Activated T-helper 9 cell treated with anti-CD3 and anti-CD28 coated beads, Interleukin-2, amount 50 U/mL, for 16 hours (primary cell): ENCODE measurements at places on chromosomes 6 and 20.

DNA sequence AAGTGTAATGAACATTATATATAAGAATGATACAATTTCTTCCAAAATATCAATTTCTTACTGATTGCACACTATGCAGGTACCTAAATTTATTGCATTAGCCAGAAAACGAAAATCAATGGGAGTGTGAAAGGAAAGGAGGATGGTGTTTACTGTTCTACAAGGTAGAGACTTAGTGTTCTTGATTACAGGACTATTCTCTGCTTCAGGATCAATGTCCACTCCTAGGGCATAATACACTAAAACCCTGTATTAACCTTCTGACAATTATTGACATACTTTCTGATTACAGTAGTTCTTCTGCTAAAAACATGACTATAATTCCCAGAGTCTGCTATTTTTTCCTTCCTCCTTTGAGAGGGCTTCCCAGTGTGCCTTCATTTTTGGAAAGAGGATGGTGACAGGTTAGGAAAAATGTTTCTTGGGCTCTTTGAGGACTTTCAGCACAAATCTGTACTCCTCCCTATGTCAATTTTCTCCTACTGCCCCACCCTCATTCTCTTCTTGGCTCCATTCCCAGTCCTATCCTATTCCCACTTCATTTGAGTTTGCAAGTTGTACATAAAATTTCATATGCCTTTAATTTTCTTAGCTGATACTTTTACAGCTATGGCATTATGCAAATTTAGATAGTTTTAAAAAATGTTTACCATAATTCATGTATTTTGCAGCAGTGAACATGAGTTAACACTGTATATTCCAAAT lies 278.9 kb downstream of the CENPW start:
- DNase-seq: no peak

- DNase-seq: no peak
Observed at GRCh38 chr20:64271636-64272035, 16.1 kb downstream of the PCMTD2 start.

GRCh38 chr20:31523361-31524283 lies 9.4 kb downstream of the HM13 start:
- no peak for DNase-seq

DNA sequence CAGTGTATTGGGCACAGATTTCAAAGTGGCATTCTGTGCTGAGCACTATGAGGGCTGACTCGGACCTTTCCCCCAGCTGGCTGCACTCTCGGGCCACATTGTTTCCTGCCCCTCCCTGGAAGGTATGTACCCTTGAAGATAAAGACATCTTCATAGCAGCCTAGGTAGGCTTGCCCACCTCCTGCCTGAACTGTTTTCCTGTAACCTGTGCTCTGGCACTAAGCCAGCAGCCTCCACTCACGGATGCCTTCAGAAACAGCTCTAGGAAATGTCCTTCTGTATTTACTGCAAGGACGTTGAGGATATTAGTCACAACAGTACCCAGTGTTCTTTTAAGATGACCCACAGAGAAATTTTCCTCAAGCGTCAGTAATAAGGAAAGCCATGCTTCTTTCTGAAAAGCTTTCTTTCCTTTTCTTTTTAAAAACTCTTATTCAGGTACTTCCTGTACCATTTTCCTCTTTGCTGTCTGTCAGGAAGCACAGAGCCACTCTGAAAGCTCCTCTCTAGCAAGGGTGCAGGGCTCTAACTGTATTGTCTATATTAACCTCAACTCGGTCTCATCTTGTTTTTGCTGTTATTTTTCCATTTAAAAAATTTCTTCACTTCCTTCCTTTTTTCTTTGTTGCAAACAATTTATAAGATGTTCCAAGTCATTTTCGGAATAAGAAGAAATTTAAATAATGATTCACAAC lies 43.5 kb downstream of the TTI1 start:
- no peak for DNase-seq

DNA sequence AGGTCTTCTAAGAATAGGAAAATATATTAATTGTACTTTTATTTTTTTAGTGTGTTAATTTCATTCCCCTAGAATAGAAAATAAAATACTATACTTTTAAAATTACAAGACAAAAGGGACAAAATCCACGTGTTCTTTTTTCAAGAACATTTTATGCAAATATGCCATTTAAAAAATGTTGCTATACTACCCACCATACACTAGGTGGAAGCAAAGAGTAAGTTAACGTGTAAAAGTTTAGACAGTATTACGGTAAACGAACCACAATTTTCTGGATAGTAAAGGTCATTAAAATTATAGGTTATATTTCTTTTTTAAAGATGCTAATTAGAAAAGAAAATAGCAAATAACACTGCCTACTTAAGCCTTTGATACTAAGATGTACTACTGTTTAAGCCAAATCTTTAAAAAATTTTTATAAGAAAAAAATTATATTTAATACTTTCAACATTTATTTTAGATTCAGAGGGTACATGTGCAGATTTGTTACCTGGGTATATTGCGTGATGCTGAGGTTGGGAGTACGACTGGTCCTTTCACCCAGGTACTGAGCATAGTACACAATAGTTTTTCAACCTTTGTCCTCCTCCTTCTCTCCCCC lies 287.6 kb downstream of the PHF3 start:
- no peak for DNase-seq

DNA sequence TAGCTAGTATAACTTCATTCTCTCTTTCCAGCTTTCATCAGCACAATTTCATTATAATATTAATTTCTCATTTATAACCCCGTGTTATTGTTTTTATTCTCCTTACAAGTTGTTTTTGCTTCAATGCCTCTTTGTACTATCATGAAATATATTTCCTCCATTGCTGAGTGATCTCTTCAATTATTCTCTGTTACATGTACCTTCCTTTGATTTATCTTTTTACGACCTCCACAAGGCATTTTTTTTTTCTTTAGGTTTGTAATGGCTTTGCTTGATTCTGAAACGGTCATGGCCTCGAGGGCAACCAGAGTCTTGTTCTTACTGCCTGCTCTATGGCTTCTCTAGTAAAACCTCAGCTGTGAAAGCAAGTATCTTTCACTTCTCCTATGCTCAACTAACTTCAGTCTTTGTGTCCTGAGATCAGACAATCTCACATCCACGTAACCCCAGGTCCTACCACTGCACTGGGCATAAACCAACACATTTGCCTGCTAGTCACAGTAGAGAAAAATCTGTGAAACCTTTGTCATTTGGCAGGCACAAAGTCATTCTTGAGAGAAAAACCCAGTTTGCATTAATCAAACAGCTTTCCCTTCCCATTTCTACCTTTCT lies 119.9 kb downstream of the UST start:
- DNase-seq: no peak

DNA sequence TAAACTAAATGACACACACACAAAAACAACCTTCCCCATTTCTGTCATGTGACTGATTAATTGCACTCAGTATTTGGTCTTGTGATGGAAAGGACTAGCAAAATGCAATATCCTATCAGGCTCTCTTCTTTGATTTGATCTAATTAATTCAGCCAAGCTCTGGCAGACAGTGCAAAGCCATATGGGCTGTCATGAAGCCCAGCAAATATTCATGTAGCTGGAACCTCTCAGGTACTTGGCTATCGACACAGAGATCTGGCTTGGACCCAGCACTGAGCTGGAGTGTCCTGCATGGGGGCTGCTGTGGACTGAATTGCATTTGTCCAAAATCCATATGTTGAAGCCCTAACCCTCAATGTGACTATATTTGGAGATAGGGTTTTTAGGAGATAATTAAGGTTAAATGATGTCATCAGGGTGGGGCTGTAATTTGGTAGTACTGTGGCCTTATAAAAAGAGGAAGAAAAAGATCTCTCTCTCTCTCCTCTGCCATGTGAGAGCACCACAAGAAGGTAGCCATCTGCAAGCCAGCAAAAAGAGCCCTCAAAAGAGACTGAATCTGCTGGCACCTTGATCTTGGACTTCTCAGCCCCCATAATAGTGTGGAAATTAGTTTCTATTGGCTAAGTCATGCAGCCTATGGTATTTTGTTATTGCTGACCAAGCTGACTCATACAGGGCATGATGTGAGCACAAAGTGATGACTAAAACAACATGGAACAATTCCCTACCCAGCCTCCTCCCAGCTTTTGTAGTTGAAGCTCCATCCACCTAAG lies 77.1 kb downstream of the STMND1 start:
- no peak for DNase-seq

- DNase-seq: no peak
Observed at GRCh38 chr6:14320332-14320731, 202.8 kb downstream of the CD83 start.

DNA sequence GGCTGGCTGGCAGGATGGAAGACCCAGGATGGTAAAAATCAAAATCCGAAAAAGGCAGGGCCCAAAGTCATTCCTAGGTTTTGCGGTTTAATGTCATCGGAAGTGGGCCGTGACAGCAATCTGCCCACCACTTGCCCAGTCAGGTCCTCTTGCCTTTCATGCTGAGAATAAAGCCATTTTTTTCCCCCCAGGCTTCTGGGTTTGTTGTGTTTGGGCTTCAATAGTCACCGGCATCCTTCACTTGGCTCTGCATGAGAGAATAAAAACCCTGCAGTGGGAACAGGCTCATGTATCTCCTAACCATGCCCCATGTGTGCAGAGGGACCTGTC lies 56.1 kb downstream of the MEP1A start:
- no peak for DNase-seq

DNA sequence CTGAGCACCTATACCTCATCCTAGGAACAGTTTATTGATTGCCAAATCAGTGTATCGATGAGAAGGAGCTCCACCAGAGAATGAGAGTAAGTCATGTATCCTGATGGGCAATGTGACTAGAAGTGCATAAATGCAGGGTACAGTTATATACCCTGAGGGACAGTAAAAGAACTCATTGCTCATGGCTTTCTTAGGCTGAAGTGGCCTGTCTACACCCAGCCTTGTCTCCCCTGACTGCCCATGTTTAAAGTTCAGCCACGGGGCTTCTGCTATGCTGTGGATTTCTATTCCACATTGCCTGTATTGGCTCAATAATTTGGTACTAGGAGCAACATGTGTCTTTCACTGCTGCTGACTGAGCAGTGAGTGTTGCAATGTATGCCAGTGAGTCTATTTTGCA lies 400.4 kb upstream of the IMPG1 start:
- no peak for DNase-seq

DNA sequence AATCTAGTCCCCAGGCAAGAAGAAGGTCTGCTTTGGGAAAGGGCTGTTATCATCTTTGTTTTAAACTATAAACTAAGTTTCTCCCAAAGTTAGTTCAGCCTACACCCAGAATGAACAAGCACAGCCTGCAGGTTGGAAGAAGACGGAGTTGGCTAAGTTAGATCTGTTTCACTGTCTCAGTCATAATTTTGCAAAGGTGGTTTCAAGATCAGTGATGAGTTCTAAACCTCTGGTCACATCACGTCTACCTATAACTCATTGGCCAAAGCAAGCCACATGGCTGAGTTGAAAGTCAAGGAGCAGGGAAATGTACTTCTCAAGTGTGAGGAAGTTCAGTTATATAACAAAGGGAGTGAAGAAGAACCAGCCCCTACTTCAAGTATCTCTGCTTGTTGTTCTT lies 50.5 kb upstream of the ECI2 start:
- DNase-seq: no peak

- DNase-seq: no peak
Observed at GRCh38 chr6:133245007-133245406, 3.9 kb downstream of the EYA4 start.
